Stimulated activated CD4-positive, alpha-beta T cell treated with anti-CD3 and anti-CD28 coated beads, Interleukin-15, amount 100 ng/mL, for 48 hours (primary cell): ENCODE measurements at places on chromosomes 12 and 14.
A peak's percentile ranks its signal among the peaks of the same experiment; 100 is the strongest.

GRCh38 chr12:63037746-63038712 lies 103.1 kb upstream of the PPM1H start:
- no peak for DNase-seq

- DNase-seq = no peak
Measured at GRCh38 chr14:101195309-101195901, 291.9 kb upstream of the RTL1 start.

DNA sequence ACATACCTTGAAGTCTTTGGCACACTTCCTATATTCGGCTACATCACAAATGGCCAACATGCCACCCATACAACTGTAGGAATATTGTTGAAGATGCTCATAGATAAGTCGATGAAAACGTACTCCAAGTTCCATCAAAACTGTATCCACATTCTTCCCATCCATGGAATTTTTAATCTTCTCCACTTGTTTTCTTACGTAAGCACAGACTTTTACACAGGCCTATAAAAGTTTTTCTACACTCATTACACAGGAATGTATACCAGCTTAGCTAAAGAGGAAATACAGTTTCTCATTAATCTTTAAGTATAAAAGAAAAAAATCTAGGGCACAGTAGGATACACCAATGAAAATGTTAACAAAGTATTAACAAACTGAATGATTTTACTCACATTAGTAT lies 59.1 kb downstream of the EXOC5 start:
- DNase-seq = no peak

DNA sequence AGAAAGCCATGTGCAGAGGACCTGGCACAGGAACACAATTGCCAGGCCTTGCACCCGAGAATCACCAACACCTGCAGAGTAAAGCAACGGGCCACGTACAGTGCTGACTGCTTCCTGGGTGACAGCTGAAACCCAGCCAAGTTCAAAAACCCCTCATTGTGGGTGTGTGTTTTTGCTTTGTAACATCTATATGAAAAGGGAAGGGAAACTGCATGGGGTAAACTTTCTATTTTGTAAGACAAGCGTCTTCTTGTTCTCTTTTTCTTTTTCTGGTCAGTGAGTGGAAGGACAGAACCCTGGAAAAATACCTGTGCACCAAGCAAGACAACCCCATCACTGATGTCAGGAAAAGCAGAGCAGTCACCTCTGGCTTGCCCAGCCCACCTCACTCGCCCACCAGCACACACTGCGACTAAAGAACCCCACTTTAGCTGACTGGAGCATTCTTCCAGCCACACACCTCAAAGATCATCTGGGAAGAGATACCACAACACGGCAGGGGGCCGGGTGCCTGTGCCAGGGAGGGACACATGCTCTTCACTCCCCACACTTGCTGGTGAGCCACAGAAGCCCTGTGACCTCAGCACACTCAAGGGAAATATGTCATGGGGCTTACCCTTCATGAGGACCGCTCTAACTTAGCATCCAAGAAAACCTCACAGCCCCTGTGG lies 172.3 kb downstream of the NDUFA12 start:
- DNase-seq = no peak

GRCh38 chr14:22313172-22313801 lies 275.7 kb downstream of the DAD1 start:
- no peak for DNase-seq

DNA sequence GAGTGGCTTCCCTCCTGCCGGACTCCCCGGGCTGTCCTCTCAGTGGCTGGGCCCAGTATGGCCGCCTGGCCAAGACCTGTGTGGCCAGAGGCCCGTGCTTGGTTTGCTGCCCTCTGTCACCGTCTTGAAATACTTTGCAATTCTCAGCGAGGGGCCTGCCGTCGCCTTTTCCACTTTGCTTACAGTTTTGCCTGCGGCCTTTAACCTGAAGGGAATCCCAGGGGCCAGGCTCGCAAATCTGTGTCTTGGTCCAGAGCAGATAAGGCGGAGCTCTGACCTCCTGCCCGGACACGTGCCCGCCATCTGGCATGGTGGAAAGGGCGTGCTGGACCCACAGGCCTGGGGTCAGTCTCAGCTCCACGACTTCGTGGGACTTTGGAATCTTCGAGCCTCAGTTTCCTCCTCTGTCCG lies 10.9 kb upstream of the AMN start:
- no peak for DNase-seq

DNA sequence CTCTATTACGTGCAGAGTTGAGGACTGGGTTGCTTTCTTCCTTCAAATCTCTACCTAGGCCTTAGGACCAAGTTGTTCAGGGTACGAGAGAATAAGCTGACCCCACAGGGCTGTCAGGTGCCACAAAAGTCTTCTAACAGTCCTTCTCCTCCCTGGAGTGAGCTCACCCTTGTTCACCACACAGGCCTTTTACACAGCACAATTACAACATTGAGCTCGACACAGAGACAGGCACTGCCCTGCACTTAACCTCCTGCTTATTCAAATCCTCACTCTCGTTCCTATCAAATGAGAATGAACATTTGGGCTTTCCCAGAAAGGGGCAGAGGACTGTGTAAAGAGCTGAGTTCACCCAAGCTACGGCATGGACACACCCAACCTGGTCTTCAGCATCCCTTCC lies 2.4 kb downstream of the GALNT6 start:
- DNase-seq = no peak

DNA sequence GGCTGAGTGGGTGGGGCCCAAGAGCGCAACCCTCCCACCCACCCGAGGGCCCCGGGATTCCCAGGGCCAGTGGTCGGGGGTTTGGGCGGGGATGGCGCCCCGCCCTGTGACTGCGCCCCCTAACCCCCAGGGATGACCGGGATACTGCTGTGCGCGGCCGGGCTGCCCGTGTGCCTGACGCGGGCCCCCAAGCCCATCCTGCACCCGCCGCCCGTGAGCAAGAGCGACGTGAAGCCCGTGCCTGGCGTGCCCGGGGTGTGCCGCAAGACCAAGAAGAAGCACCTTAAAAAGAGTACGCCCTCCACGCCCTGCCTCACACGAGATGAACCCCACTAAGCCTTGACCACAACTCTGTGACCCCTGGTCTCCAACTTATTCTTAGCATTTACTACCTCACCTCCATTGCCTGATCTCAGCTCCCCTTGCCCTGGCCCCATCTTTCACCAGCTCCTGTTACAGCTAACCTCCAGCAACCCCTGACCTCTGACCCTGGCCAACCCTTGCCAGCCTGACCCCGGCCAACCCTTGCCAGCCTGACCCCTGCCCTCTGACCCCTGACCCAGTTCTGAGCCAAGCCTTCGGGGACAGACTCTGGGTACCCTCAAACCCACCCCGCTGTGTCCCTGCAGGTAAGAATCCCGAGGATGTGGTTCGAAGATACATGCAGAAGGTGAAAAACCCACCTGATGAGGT lies 37.0 kb downstream of the DTX1 start:
- no peak for DNase-seq

- no peak for DNase-seq
Measured at GRCh38 chr12:91127306-91127705, 16.0 kb upstream of the LUM start.

- DNase-seq = no peak
Measured at GRCh38 chr14:95339301-95339865, 19.7 kb upstream of the CLMN start.

DNA sequence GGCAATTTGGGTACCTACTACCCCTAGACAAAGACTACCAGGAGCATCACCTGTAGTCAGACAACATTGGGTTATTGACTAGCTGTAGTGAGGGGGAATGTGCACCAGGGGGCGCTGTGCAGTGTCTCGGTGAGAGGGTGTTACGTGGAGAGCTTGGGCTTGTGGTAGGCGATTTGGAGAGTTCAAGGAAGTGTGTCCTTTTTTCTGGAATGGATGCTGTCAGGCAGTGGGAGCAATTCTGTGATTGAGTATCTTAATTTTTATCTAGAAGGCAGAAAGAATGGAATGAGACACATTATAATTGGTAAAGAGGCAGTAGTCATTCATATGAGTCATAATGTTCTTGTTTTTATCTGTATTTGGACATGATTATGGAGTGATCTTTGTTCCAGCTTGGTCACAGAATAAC lies 187.7 kb downstream of the GALC start:
- peak; percentile 26 for DNase-seq

GRCh38 chr14:34218881-34219280 lies 243.2 kb downstream of the SPTSSA start:
- DNase-seq = no peak

DNA sequence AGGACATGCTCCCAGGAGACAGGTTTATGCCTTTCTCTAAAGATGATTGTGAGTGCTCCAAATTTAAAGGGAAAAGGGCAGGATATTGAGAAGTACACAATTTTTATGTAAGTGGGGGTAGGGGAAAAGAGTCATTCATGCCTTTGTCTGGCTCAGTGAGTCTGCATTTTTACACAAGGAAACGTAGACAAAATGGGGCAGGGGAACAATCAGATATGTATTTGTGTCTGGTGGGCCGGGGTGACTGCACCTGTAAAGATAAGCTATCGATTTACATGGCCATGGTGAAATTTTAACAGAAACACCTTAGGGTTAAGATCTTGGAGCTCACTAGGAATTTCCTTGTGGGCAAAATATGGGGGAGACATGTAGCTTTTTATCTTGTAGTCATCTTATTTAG lies 123.6 kb downstream of the VRK1 start:
- no peak for DNase-seq

DNA sequence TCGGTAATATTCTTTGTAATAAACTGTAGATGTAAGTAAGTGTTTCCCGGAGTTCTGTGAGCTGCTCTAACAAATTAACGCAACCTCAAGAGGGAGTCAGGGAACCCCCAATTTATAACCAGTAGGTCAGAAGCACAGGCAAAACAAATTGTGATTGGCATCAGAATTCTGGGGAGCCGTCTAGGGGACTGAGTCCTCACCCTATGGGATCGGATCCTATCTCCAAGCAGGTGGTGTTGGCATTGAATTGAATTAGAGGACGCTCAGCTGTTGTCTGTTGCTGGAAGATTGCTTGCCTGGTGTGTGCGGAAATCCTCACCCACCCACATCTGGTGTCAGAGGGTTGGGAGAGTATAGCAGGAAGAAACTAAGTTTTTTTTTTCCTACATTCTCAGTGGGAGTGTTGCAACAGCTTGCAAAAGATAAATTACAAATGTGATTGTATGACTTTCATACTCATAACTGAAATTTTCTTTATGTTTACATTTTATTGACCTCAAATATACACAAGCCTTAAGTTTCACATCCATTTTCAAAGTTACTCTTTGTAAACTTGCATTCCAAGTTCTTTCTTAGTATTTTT lies 5.5 kb downstream of the TMEM52B start:
- DNase-seq = no peak

DNA sequence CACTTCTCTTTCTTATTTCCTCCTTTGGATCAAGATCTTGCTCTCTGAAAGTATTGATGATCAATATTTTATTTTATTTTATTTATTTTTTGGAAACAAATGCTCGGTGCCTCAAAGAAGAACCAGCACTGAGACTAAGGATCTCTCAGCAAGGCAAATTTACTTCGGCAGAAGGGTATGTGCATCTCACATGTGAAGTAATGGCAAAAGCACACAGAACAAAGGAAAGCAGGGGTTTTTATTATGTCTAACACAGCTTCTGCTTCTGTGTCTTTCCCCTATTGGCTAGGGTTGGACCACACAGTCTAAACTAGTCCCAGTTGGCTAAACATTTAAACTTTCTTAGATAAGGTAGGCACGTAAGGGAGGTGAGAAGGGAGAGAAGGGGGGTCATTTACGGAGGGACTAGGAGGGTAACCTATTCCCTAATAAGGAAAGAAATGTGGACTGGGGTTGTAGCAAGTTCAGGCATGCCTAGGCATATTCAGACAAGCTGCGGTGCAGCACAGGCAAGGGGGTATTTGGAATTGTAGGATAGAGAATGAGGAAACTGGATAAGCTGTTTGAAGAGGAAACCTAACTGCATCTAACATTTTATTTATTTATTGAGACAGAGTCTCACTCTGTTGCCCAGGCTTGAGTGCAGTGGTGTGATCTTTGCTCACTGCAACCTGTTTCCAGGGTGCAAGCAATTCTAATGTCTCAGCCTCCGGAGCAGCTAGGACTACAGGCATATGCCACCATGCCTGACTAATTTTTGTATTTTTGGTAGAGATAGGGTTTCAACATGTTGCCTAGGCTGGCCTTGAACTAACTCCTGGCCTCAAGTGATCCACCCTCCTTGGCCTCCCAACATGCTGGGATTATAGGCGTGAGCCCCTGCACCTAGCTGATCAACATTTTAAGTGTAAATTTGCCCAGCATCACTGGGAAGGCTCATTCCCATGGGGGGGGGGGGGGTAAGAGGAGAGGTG lies 90.0 kb upstream of the EIF5 start:
- no peak for DNase-seq

DNA sequence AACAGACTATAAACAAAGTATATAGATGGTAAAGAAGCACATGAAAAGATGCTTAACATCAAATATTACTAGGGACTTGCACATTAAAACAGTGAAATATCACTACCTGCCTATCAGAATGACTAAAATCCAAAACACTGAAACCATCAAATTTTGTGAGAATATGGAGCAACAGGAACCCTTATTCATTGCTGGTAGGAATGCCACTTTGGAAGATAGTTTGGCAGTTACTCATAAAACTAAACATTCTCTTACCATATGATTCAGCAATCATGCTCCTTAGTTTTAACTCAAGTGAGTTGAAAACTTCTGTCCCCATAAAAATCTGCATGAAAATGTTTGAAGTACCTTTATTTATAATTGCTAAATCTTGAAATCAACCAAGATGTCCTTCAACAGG lies 297.6 kb downstream of the DAD1 start:
- DNase-seq = no peak

GRCh38 chr14:54727929-54728328 lies 161.0 kb downstream of the SAMD4A start:
- no peak for DNase-seq

DNA sequence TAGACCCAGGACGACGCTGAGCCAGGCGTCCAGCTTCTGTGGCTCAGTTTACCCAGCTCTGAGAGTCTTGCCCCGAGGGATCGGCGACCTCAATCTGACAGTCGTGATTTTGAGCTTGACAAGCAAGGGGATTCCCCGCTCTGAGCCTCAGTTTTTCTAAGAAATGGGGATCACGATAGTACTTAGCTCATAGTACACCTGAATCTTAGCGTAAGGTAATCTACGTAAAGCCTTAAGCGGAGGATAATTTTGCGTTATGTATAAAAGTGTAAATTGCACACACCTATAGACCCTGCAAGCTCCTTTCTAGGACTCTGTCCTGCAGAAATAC lies 285 bp downstream of the MVK start:
- DNase-seq = no peak

- DNase-seq = no peak
Measured at GRCh38 chr12:75638792-75639191, 127.4 kb upstream of the KRR1 start.

GRCh38 chr14:75341620-75342019 lies 63.0 kb downstream of the FOS start:
- no peak for DNase-seq

DNA sequence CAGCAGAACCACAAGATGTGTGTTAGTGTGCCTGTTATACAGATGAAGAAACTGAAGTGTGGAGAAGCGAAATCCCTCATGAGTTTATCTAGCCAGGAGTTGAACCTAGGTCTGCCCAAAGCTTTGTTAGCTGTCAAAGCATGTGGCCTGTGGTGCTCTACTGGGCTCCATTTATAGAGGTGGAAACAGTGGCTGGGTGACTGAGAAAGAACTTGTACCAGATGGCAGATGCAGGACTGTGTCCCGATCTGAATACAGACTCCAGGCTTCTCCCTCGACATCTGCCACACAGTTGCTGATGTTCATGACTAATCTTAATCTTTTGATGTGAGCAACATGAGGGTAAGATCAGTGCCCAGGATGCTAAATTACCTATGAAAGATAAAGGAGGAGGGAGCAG lies 89.1 kb downstream of the C12orf75 start:
- DNase-seq = no peak

GRCh38 chr12:50477241-50477832 lies 27.4 kb upstream of the DIP2B start:
- no peak for DNase-seq
